ENCODE measurements at places on chromosomes 1 and 21.

- DNase-seq: no peak
Observed at GRCh38 chr1:244235157-244235556, 184.1 kb downstream of the ZBTB18 start.

DNA sequence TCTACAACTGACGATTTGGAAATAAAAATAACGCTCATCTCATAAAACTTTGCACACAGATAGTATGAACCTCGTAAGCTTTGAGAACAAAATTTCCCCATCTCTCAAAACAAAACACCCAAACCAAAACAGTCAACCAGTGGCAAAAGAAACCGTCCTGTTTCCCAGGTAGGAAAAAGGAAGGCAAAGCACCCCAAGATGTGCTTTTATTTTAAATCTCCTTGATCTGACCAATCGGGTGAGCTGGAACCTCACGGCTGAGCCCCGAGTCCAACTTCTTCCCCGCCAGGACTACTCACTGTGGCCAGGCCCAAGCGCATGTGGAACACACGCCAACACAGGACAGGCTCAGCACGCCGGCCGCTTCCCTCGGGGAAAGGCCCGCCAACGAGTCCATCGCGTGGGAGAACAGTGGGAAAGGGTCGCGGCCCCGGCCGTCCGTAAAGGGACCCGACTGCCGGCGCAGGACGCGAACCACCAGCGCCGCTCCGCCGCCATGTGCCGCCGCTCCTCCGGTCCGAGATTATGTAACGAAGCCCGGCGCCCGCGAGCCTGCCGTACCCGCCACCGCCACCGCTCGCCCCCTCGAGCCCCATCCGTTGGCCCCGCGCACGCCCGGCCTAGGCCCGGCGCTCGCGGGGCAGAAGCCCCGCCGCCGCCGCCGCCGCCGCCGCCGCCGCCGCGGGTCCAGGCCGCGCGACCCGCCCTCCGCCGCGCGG is 759 bp downstream of the AHCTF1 start:
- peak; percentile 52 for DNase-seq

DNA sequence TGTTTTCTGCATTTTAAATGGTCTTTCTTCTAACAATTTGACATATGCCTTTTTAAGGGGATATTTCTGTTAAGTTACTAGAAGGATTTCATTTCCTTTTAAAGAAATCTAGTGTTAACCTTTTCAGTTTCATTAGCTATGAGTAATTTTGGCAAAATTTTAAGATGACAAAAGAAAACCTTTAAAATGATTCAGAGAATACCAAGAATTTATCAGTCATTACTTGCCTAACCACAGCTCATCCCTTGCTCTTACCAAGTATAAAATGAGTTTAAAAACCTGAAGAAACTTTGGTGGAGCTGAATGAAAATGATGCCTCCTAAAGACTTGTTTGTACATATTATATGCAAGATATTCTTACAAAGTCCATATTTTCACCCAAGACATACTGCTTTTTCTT is 101.7 kb downstream of the NEK7 start:
- DNase-seq: peak; percentile 70

GRCh38 chr1:11151114-11151513 is 38.0 kb upstream of the ANGPTL7 start:
- DNase-seq: no peak

GRCh38 chr1:9105336-9105867 is 23.5 kb downstream of the GPR157 start:
- DNase-seq: no peak

DNA sequence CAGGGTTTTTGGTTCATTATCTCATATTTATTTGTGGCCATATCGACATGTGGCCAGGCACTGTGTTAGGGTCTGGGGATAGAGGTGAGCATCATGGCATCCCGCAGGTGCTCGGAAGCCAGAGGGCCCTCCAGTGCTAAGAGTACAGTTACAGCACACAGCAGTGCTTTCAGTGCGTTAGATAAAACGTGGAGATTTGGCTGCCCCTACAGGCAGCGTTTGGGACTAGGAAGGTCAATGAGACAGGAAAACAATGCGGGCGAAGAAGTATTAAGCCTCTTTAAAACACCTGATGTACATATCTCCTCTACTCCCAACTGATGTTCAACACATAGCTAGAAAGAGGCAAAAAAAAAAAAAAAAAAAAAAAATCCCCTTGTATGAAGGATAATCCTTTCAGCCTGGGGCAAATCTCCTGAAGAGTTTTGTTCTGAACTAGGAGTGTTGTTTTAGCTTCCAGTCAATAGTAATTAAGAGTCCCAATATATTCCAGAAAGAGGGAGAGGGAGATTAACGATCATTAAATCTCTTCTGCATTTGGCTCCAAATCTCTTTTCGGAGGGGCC is 80.1 kb downstream of the CAPZB start:
- no peak for DNase-seq

DNA sequence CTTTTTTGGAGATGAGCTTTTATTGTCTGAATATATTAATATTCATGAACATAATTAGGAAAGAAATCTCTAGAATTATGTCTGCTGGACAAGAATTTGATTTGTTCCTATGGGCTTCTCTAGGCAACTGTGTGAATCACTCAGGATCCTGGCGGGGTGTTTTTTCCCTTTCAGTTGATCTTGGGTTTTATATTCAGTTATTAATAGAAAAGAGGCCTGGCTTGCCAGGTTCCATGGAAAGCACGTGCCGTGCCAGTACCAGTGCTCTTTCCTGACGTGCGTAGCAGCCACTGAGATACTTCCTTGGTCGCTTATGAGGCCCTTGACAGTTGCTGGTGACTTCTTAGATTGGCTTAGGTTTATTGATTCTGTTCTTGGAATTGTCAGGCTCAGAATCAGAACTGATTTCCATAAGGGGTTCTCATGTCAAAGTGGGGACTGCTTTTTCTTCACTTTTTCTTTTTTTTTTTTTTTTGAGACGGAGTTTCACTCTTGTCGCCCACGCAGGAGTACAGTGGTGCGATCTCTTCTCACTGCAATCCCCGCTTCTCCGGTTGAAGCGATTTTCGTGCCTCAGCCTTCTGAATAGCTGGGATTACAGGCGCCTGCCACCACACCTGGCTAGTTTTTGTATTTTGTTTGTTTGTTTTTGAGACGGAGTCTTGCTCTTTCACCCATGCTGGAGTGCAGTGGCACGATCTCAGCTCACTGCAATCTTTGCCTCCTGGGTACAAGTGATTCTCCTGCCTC is 48.7 kb upstream of the KIF1B start:
- no peak for DNase-seq

DNA sequence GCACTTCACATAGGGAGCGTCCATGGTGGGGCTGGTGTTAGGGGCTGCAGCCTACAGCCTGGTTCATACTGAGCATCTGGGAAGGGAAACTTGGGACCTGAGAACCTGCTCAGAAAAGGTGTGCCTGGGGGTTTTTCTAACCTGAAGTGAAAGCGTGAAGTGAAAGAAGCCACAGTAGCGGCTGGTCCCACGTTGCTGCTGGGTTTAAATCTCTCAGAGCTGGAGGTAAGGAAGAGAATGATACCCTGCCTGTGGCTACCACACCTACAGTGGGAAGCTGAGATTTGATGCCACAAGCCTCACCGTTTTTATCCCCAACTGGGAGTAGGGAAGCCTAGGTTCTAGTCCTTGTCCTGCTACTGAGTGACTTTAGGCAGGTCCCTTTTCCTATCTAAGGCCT is 21.0 kb upstream of the FUCA1 start:
- no peak for DNase-seq

DNA sequence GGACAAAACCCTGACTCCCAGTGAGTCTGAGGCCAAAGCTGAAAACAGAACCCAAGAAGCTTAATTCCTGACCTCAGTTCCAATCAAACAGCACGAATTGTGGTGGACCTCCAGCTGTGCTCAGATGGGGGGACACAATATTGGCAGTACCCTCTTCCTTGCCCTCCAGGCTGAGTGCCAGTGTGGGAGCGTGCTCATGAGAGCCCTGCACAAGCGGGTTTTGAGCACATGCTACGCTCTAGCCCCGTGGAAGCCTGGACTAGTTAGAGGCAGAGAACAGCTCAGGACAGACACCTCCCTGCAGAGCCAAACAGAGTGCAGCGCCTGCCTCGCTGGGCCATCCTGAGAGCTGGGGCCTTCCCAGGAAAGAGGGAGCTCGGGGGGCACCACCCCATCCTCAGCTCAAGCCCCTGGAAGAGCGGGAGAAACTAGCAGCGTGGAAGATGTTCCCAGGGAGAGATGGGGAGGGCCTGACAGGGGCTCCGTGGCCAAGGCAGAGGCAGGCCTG is 2.8 kb upstream of the SLC25A34 start:
- DNase-seq: no peak

GRCh38 chr1:102529446-102529845 is 532.7 kb upstream of the OLFM3 start:
- DNase-seq: no peak

DNA sequence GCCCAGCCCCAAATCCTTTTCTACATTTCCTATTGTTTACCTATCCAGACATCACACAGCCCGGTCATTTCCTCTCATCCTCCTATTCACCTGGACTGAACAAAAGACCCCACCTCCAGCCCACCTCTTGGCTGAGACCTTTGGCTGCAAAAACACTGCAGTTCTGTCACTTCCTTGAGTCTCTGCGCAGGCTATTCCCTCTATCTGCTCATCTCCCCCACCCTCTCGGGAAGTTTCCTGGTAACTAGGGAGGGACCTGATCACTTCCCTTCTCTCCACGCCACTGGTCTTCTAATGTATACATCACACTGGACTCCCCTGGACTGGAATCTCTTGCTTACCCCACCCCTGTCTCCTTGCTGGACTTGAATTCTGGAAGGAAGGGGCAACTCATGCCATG is 5.3 kb downstream of the HTR1D start:
- DNase-seq: no peak

DNA sequence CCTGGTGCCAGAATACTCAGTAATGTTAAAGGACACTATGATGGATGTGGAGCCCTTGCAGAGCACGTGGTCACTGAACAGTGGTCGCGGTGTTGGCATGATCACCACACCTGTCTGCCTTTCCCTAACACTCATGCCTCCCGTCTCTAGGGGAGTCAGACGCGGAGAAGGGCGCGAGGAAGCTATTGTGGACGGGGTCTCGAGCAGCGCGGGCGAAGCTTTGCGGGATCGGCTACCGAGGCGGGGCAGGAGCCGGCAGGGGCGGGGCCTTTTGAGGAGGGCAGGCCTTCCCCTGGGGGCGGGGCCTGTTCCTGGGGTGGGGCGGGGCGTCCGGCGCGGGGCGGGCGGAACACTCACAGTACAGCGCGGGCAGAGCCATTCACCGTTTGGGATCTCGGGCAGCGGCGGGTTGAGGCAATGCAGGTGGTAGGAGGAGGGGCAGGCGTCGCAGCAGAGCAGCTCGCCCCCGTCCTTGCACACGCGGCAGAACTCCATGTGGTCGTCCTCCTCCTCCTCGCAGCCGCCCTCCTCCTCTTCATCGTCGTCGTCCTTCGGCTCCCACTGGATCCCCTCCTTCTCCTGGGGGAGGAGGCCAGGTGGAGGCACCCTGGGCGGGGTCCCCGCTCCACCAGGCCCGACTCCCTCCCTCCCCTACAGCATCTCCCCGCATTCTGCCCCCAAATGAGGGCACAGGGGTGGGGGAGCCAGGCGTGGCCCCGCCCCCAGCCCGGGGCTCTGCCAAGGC is 31.5 kb downstream of the CHD5 start:
- peak; percentile 22 for DNase-seq

DNA sequence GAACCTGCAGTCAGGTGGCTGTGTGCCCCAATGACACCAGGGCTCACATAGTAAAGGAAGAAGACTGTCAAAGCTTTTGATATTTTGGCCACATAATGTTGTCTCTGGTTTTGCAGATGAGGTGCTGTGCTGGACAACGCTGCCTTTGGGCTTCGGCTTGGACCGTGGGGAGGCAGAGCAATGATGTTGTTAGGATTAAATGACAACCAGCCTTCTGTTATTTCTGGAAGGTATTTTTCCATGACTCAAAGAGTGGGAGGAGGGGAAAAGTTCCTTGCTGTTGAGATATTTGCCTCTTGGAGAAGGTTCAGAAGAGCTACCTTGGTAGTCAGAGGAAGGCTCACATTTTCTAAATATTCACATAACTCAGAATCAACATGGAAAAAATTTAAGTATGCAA is 187.3 kb upstream of the GALNT2 start:
- DNase-seq: no peak

GRCh38 chr1:179781962-179782361 is 38.9 kb downstream of the FAM163A start:
- peak; percentile 82 for DNase-seq

- DNase-seq: no peak
Observed at GRCh38 chr1:193419295-193419694, 232.9 kb upstream of the B3GALT2 start.

DNA sequence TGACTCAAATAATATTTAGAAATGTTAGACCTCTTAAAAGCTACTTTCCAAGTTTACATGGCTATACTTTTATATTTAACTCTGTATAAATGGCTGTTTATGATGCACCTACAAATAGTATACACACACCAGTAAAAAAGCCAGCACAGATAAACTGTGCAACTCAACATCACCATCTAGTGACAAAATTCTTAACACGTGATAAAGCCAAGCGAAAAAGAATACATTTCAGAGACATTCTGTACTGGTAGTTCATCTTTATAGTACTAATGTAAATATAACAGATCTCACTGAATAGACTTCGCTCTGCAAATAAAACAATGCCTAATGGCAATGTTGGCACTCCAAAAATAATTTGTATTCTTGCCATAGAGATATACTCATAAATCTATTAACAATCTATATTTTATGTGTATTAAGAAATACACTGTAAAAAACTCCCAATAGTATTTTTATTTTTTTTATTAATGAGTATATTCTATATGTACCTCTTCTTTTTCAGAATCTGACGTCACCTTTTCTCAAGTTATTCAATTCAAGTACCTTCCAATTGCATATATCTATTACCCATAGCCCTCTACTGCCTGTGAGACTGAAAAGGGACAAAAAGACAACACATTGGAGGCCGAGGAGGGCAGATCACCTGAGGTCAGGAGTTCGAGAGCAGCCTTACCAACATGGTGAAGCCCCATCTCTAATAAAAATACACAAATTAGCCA is 100.2 kb downstream of the DPYD start:
- DNase-seq: peak; percentile 65

DNA sequence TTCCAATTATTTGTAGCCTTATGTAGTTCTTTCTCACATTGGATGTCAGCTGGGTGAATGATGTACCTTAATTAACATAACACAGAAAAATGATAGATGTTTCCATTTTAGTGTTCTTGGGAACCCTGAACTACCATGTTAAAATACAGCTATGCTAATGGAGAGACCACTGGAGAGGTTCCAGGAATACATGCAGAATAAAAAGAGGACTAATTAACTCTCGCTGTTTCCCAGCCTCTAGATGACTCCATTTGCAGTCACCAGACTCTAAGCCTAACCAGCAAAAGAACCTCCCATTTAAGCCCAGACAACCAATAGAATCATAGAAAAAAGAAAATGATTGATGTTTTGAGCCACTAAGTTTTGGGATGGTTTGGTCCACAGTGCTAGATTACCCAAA is 36.2 kb downstream of the CLCA4 start:
- no peak for DNase-seq

- DNase-seq: peak; percentile 75
Observed at GRCh38 chr1:236089046-236089773, 24.3 kb upstream of the NID1 start.

- no peak for DNase-seq
Observed at GRCh38 chr21:22280851-22281250, 1282.6 kb downstream of the NCAM2 start.
